Activated CD4-positive, alpha-beta T cell treated with anti-CD3 and anti-CD28 coated beads, Interleukin-2, Interleukin-6, amounts not matched to agents 100 ng/mL and 50 ng/mL, durations not matched to agents 16 hours and 8 hours (primary cell): ENCODE measurements at places on chromosomes 16 and 17.

DNA sequence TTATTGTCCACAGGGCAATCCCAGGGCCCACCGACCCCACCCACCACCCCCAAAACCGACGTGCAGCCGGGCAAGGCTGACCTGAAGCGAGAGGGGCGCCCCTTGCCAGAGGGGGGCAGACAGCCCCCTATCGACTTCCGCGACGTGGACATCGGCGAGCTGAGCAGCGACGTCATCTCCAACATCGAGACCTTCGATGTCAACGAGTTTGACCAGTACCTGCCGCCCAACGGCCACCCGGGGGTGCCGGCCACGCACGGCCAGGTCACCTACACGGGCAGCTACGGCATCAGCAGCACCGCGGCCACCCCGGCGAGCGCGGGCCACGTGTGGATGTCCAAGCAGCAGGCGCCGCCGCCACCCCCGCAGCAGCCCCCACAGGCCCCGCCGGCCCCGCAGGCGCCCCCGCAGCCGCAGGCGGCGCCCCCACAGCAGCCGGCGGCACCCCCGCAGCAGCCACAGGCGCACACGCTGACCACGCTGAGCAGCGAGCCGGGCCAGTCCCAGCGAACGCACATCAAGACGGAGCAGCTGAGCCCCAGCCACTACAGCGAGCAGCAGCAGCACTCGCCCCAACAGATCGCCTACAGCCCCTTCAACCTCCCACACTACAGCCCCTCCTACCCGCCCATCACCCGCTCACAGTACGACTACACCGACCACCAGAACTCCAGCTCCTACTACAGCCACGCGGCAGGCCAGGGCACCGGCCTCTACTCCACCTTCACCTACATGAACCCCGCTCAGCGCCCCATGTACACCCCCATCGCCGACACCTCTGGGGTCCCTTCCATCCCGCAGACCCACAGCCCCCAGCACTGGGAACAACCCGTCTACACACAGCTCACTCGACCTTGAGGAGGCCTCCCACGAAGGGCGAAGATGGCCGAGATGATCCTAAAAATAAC is 3.0 kb downstream of the SOX9 start:
- no peak for DNase-seq

GRCh38 chr17:74763565-74764387 is 12.4 kb downstream of the NAT9 start:
- DNase-seq = no peak

DNA sequence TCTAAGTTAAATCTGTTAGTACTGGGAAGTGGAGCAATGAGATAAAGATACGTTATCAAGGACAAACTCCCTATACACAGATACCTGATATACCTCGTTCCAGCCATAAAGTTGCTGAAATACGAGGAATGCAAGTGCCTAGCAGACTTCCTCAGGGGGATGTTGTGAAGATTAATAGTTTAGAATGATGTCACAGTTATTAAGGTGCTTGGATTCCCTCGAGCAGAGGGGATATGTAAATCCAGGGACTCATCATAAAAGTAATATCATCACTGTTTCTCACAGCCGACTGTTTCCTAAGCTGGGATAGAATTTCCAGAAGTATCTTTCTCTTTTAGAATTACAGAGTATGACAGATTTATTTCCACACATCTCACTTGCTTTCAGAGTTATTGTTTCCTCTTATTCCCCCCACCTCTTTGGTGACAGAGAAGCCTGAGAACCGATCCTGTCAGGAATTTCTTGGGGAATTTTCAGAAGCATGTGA is 28.4 kb upstream of the ZFHX3 start:
- no peak for DNase-seq

DNA sequence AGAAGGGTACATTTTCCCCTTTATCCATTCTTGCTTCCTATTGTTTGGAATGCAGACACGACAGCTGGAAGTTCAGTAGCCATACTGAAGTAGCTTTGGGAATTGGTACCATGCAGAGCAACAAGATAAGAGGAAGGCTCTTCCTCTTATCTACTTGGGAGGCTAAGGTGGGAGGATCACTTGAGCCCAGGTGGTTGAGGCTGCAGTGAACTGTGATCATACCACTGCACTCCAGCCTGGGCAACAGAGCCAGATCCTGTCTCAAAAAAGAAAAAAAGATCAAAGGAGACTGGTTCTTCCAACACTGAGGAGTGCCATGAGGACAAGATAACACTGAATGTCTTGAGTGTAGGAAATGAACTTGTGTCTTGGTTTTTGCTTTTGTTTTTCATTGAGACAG is 16.0 kb upstream of the RANGRF start:
- no peak for DNase-seq

GRCh38 chr17:64707050-64707591 is 45.0 kb upstream of the SMURF2 start:
- DNase-seq = no peak

- DNase-seq = peak; percentile 51
Measured at GRCh38 chr16:56999409-57000270, 10.3 kb downstream of the NLRC5 start.

GRCh38 chr16:23945243-23945642 is 109.5 kb downstream of the PRKCB start:
- DNase-seq = no peak

- no peak for DNase-seq
Measured at GRCh38 chr17:70049801-70050591, 25.0 kb upstream of the KCNJ16 start.

DNA sequence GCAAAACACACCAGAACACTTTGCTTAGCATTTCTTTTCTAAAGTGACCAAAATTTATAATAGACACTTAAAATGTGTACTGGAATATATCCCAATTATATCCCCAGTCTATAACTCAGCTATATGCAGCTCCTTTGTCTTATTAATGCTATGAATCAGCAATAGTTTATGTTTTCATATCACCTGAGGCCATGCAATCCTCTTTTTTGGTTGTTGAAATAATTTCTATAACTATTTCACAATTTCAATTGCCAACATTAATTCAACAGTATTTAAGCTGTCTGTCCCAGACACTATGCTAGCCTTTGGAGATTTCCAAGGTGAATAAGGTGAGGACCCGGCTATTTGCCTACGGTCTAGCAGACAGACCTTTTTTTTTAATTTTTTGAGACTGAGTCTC is 17.2 kb upstream of the BMERB1 start:
- DNase-seq = no peak

DNA sequence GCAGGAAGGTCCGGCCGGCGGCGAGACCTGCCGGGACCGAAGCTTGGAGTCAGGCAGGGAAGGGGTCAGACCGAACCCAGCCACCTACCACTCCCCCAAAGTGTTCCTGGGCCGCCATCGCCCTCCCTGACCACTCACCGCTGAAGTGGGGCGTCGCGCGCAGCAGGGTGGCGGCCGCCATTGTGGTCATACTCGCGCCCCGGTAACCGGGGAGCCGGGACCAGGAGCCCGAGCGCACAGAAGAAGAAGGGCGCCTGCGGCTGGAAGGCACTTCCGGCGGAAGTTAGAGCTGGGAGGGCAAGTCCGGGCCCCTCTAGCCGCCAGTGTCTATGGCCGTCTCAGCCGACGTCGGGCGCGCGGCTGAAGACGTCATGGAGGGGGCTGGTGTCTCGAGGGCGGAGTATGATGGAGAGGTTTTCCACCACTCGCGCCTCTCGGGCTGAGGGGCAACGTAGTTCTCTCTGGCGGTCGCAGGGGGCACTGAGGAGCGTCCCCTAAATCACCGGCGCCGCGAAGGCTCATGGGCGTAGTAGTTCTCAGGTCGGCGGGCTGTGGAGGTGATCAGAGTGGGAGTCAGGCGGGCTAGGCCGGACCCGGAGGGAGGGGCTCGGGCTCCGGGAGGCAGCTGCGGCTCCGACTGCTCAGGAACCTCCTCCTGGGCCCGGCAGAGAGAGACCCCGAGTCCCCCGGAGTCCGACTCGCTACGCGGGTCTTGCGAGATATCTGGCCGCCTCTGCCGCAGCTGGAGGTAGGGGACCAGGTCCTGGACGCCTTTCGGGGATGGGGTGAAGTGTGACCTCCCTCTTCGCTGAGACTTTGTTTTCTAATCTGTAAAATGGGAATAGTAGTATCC is at the start of gene TUFM:
TSS of gene TUFM (minus strand) at position 269 of the 853 bp plus-strand sequence. CDS start at position 190, 79 bp downstream.
- DNase-seq = peak; percentile 99

GRCh38 chr16:11233727-11234376 is 22.2 kb downstream of the SOCS1 start:
- DNase-seq = peak; percentile 90

GRCh38 chr16:9016824-9017223 is 53.1 kb upstream of the USP7 start:
- DNase-seq = no peak

- peak; percentile 74 for DNase-seq
Measured at GRCh38 chr16:58459344-58460218, 40.4 kb upstream of the NDRG4 start.

DNA sequence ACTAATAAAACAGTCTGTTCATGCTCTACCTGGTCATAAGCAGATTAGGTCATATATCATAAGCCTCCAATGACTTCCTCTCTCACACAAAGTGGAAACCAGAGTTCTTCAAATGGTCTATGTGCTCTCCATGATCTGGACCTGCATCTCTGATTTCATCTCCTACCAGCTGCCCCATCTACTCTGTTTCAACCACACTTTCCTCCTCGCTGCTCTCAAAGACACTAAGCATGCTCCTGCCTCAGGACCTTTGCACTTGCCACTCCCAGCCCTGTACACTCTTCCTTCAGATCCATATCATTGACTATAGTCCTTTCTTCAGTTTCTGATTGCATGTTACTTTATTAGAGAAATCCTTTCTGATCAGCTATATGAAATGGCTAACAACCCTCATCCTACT is 196.8 kb downstream of the PHKB start:
- no peak for DNase-seq

DNA sequence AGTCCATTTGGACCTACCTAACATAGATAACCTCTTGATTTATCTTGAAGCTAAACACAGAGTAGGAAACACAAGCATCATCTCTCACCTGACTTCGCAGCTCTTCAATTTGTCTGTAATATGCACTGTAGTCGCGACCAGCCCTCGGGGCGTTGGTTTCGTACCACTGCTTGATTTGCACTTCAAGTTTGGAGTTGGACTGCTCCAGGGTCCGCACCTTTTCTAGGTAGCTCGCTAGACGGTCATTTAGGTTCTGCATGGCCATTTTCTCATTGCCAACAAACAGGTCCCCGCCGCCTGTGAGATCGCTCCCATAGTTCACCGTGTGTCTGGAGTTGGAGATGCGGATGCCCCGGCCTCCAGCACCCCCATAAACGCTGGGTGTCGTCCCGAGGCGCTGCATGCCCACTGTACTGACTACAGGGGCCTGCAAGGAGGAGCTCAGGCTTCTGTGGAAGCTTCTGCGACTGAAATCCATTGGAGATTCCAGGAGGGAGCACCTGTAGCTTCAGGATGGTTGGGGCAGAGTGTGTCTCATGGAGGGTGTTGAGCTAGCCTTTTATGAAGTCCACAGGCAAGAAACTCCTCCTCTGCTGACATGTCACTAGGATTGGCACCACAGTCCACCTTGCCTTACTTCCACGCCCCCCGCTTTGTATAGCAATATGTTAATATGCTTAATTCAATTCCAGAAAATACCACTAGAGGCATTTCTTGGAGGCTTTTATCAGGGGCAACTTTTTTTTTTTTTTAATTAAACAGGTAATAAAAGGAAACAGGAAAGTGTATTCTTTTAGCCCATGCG is at the start of gene KRT20:
TSS of gene KRT20 (minus strand) at position 535 of the 805 bp plus-strand sequence. CDS start at position 478, 57 bp downstream.
- DNase-seq = no peak

- DNase-seq = no peak
Measured at GRCh38 chr16:356741-357140, 4.2 kb upstream of the AXIN1 start.

DNA sequence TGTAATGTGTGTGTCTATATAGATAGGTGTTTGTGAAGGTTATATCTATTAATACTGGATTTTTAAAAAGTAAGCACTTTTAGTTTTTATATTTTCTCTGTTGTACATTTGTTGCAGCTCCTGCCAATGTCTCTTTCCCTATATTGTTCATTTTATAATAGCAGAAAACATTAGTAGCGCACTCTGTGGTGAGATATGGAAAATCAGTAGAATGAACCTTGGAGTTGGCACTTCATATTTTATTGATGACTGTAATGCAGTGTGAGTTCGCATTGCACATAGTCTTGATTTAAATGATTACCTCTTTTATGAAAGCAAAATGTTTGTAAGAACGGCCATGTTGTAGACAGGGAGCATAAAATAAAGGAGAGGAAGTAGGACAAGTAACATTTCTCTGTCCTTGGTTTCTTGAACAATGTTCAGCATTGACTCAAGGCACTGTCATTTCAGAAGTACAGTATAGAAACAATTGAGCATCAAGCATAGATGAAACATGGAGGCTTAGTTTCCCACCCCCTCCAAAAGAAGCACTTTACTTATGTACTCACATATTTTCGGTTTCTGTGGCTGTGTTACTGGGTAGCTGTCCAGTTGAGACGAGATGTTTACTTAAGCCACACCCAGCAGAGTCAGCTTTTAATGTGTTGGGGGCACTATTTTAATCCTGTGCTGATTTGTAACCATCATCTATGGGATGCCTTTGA is 74.0 kb downstream of the TANC2 start:
- peak; percentile 23 for DNase-seq

DNA sequence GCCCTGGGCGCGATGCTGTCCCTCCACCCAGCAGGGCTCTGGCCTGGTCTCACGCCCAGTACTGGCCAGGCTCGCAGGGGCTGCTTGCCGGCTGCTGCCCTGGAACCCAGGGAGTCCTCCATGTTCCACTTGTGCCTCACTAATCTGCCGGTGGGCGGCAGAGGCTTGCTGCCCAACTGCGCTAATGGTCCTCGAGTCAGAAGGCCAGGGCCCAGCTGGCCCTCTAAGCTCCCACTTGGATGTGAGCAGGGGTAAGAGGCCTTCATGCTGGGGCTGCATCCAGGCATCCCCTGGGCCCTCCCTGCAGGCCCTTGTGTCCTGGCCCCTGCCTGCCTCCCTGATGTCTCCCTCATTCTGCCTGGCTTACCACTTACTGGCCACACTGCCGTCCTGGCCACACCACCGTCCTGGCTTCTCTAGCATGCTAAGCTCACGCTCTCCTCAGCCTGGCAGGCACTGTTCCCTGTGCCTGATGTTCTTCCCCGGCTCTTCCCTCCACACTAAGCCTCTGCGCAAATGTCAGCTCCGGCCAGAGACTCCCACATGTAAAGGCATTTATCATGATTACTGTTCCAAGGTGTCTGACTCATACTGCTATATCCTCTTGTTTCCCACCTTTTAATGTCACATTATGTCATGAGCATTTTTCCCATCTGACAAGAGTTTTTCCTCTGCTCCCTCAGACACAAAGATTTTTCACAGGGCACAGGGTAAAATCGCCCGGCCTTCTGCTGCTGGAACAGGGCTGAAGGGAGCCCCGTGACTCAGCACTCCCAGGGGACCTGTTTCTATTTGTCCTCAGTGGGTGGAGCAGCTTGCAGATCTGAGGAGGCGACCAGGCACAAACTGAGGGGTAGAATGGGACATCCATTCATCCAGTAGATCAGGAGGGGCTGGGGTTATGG is 15.9 kb downstream of the B9D1 start:
- no peak for DNase-seq

GRCh38 chr17:54860617-54861470 is 39.8 kb upstream of the TOM1L1 start:
- DNase-seq = no peak

- DNase-seq = no peak
Measured at GRCh38 chr17:72501404-72502370, 380.9 kb downstream of the SOX9 start.

GRCh38 chr16:86381491-86381890 is 128.8 kb upstream of the FOXF1 start:
- no peak for DNase-seq

- no peak for DNase-seq
Measured at GRCh38 chr16:13906168-13907089, 13.5 kb upstream of the ERCC4 start.
